B cell (primary cell): ENCODE measurements at places on chromosomes 16 and 17.

GRCh38 chr17:51730303-51731050 is 428.0 kb downstream of the CA10 start:
- DNase-seq: no peak

GRCh38 chr17:82802075-82802780 is 37.6 kb downstream of the ZNF750 start:
- DNase-seq: no peak

GRCh38 chr16:7390974-7391373 is 58.3 kb downstream of the RBFOX1 start:
- DNase-seq: no peak

GRCh38 chr17:859061-859823 is 77.1 kb downstream of the MRM3 start:
- DNase-seq: no peak

- DNase-seq: no peak
Measured at GRCh38 chr16:21568502-21569189, 30.7 kb upstream of the METTL9 start.

- no peak for DNase-seq
Measured at GRCh38 chr17:47797797-47798196, 23.8 kb downstream of the OSBPL7 start.

- DNase-seq: no peak
Measured at GRCh38 chr17:78875363-78876093, 27.5 kb downstream of the CEP295NL start.

DNA sequence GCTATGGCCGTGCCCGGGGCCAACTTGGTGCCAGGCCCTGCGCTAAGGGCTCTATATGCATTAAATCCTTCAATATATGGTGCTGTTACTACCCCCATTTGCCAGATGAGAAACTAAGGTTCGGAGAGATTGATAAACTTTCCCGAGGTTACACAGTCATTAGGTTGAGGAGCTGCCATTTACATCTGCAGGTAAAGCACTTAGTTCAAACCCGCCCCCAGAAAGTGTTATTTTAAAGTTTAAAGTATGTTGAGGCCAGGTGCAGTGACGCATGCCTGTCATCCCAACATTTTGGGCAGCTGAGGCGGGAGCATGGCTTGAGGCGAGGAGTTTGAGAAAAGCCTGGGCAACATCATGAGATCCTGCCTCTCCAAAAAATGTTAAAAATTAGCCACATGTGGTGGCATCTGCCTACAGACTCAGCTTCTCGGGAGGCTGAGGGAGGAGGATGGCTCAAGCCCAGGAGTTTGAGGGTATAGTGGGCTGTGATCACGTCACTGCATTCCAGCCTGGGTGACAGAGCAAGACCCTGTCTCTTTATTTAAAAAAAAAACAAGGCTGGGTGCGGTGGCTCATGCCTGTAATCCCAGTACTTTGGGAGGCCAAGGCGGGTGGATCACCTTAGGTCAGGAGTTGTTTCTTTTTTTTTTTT is 264.7 kb downstream of the PARN start:
- no peak for DNase-seq

DNA sequence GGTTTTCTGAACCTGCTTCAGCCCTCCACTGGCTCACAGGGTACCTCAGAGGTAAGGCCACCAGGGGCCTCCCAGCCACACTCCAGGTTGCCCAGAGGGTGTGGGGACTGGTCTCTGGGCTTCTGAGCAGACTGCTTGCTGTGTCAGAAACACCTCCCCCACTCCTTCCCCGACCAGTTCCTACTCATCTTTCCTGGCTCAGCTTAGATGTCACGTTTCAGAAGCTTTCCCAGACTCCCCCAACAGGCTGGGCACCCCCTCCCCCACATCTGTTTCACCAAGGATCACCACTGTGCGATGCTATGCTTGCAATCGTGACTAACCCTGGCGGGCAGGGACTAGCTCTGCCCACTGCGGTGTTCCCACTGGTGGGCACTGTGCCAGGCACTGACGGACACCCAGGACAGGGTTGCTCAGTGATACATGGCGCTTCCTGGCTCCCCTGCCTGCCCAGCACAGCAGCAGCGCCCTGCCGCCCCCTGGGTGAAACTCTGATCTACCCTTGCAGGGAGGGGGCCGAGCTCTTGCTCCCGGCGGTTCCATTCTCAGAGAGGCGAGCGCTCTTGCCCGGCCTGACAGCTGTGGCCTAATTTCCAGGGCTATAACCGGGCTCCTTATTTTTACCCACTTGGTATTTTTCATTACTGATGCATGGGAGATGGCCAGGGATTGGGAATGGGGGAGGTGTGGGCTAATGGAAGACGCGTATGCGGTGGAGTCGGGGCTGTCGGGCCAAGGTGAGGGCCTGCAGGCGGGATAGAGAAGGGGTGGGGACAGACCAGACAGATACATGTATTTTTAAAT is 29.4 kb upstream of the MTSS2 start:
- DNase-seq: no peak

DNA sequence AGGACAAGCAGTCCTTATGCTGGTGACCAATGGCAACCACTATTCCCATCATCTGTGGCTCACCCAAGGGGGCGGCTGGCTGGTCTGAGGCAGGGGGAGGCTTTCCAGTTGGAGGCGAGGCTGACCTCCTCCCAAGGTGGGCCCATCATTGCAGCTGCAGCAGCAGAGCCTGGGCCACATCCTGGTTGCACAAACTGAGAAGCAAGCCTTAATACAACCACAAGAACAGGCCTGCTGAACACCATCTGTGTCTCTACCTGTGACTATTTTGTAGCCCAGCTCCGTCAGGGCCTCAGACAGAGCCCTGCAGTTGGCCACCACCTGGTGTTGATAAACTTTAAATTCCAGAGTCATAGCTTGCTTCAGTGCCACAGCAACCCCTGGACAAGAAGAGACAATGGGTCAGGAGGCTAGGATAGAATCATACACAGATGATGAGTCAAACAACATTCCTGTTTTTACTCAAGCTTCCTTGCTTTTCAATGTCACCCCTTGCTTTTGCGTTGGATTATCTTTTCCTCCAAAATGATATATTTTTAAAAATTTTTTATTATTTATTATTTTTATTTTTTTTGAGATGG is 17.9 kb downstream of the SMCR8 start:
- DNase-seq: no peak

DNA sequence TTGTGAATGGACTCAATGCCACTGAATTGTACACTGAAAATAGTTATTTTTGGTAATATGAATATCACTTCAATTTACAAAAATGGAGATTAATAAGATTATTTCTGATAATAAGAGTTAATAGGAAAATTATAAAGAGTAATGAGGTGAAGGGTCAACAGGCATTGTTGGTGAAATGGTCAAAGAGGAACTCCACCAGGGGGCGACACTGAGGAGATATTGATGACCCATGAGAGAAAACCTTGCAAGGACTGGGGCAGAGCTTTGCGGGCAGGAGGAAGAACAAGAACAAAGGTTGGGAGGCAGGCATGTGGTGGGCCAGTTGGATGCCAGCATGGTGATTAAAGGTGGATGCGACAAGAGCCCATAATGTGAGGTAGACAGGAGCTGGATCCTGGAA is 74.0 kb upstream of the XYLT1 start:
- peak; percentile 18 for DNase-seq

- DNase-seq: no peak
Measured at GRCh38 chr16:18834864-18835263, 33.5 kb upstream of the ARL6IP1 start.

DNA sequence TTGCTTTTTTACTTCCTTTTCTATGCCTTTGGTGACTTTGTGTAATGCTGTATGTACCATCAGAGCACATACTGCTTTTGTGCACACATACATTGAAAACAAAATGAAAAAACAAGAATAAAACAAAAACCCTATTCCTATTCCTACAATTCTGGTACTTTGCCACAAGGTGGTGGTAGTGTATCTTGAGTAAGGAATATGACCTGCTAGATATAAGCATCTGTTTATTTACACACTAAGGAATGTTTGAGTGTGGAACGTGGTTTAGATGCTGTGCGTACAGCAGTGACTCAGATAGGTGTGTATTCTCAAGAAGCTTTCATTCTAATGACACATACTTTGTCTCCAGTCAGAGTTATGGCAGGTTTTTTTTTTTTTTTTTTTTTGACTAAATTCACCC is 606.2 kb downstream of the WWOX start:
- peak; percentile 39 for DNase-seq

DNA sequence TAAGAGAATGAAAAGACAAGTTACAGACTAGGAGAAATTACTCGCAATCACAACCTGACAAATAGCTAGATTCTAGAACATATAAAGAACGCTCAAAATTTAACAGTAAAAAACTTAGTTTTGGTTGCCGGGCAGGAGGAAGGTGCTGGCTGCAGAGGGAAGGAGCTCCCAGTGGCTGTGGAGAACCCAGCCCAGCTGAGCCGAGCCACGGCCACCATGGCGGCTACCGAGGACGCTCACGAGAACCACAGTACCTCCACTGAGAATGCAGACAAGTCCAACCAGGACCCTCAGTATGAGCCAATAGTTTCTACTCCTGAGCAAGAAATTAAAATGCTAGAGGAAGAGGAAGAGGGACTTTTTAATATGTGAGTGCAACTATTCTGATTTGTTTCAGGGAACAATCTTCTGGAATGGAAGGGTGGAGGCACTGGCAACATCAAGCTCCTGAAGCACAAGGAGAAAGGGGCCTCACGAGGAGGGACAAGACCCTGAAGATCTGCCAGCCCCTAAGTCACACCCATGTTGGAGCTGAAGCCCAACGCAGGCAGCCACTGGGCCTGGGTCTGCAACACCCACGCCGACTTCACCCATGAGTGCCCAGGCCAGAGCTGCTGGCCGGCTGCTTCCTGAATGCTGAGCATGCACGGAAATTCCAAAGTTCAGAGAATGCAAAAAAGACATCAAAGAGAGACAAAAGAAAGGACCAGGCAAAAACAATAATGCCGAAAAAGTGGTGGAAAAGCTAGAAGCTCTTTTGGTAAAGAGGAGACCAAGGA is 55.0 kb downstream of the DNAH17 start:
- DNase-seq: no peak

DNA sequence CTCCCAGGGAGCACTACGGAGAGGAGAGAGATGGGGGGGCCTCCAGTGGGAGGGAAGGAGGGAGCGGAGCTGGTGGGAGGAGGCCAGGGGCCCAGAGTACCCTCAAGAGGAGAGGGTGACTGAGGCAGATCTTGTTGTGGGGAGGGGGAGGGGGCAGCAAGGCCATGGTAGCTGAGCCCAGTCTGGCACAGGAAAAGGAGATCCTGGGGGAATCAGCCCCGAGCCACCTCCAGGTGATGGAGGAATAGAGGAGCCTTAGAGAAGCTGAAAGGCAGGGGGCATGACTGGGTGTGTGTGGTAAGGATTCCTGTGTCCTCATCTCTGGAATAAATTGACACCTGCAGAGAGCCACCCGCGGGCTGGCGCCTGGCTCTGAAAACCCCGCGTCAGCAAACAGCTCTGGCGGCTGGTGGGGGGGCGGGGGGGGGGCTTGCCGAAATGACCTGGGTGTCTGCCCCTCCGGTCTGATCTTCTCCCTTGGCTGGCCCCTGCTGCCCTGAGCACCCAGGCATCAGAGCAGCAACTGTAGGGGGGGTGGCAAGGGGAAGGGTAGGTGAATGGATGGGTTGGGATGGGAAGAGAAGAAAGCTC is 1.3 kb upstream of the NLGN2 start:
- DNase-seq: no peak

- DNase-seq: no peak
Measured at GRCh38 chr17:73393962-73394361, 82.2 kb upstream of the CDC42EP4 start.

DNA sequence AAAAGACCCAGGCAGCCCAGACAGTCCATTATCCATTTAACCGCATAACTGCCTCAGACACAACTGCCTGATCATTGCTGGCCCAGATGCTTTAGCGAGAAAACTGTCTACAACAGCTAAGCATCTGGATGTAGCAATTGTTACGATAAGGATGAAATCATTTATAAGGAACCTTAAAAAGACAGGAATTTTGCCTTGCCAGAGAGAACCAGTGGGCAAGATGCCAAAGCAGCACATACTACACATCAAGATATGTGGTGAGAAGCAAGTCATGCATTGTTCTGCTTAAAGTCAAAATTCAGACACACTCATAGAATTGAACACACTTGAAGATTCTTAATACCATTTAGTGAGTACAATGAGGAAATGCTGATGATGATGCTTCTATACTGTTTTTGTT is 1525.3 kb downstream of the CDH8 start:
- no peak for DNase-seq

DNA sequence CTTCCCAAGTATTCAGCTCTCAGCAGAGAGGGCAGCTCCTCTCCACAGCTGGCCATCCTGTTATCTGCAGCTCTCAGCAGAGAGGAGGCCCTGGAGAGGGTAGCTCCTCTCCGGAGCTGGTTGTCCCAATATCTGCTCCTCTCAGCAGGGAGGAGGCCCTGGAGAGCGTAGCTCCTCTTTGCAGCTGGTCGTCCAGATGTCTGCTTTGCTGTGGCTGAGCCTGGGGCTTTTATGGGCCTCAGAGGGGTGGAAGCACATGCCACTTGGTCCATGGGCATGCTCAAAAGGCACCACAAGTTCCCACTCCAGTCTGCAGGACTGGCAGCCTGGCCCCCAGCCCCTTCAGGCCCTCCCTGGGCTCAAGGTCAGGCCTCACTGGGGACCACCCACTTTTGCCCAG is 314.3 kb downstream of the KCNJ2 start:
- no peak for DNase-seq

- DNase-seq: no peak
Measured at GRCh38 chr16:48971571-48972077, 310.0 kb downstream of the CBLN1 start.

DNA sequence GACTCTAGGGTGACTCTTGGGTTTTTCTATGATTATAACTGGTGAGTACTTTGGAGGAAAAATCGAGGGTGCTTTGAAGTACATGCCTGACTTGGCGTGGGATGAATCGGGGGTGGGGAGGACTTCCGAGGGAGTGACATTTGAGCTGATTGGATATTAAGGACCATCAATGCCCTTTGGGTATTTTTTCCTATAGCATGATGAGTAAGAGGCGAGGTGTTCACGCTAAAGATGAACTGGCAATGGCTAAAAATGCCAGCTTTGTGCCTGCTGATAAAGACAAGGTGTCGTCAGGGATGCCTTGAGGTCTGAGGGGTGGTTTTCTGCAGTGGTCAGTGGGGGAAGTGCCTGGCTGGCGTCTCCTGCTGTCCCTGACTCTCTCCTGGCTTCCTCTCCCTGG is 25.3 kb downstream of the USP43 start:
- no peak for DNase-seq

DNA sequence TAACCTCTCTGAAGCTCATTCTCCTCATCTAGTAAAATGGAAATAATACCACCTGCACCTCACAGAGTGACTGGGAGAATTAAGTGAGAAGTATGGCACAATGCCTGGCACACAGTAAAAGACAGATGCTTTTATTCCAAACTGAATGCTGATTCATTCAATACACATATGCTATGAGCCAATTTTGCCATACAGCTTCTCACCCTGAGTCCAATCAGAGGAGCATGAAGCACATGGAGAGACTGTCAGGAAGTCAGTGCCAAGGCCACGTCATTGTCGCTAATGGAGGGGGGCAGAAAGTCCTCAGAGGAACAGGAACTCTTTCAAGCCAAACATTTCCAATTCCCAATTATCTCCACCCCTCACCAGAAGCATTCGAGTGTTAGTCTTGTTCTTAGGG is 11.6 kb downstream of the MKS1 start:
- no peak for DNase-seq

DNA sequence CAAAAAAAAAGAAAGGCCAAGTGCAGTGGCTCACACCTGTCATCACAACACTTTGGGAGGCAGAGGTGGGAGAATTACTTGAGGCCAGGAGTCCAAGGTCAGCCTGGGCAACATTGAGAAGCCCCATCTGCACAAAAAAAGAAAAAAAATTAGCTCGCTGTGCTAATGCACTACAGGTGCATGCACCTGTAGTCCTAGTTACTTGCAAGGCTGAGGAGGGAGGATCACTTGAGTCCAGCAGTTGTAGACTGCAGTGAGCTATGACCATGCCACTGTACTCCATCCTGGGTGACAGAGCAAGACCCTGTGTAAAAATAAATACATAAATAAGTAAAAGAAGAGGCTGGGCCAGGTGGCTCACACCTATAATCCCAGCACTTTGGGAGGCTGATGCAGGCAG is 39.7 kb downstream of the DCAKD start:
- no peak for DNase-seq
